Activated T-helper 2 cell treated with anti-CD3 and anti-CD28 coated beads, Interferon-gamma antibody, Interleukin-2, Interleukin-4, amounts not matched to agents 10 μg/mL and 5 μg/mL and 100 μg/mL, durations not matched to agents 14 hours and 24 hours and 36 hours (primary cell): ENCODE measurements at places on chromosomes 12 and 14. TPM values are rescaled to one million over a fixed set of nuclear protein-coding genes. Genes with fewer than 3 reads are reported as not detected.

The HRK gene
- not detected in 2 replicates for total RNA-seq

The HCAR2 gene
- 0.16 TPM in 2 replicates for total RNA-seq

DNA sequence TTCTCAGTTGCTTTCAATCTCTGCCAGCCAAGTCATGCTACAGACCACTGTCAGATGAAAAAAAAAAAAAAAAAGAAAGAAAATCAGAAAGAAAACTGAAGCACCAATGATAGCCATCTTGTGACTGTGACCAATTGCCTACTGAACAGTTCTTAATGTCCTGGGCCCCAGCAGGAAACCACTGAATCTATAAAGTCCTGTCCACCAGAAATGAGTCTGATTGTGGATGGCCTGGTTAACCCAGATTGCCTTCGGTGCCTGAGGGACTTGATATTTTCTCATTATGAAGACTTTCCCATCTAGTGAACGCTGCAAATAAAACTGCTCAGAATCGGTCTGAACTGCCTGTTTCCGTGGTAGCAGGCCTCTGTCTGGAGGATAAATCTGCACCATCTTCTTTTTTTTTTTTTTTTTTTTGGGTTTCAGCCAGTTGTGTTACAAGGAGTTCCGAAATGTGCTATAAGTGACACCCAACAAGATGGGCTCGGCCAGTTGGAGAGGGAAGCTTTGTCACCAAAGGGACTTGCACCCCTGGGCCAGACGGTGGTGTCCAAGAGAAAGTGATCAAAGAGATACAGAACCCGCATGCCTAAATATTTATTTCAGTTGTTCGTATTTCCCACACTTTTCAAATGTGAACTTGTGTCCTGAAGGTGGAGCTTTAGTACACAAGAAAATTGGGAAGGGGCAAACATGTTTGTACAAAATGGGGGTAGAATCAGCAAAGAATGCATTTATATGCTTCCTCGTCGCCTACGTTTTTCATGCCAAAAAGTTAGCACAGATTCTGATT lies 3.0 kb upstream of the PLXNC1 start:
- H3K27me3 ChIP-seq, result peaks cover 35% of the 10 kb centered on the region
- H3K4me3 ChIP-seq, result no peak overlapping the region
- no peak overlapping the region for H3K27ac ChIP-seq
- no peaks in the 10 kb centered on the region for H3K36me3 ChIP-seq
- DNase-seq, result no peak

- no peak for DNase-seq
- peaks cover 77% of the 10 kb centered on the region for H3K36me3 ChIP-seq
- H3K27ac ChIP-seq, result peak overlapping the region; percentile 95
- H3K4me3 ChIP-seq, result peak overlapping the region; percentile 64
- H3K4me1 ChIP-seq, result peaks cover 88% of the 10 kb centered on the region
These were observed 10.9 kb downstream of the EVL start for GRCh38 chr14:100076133-100076532.

DNA sequence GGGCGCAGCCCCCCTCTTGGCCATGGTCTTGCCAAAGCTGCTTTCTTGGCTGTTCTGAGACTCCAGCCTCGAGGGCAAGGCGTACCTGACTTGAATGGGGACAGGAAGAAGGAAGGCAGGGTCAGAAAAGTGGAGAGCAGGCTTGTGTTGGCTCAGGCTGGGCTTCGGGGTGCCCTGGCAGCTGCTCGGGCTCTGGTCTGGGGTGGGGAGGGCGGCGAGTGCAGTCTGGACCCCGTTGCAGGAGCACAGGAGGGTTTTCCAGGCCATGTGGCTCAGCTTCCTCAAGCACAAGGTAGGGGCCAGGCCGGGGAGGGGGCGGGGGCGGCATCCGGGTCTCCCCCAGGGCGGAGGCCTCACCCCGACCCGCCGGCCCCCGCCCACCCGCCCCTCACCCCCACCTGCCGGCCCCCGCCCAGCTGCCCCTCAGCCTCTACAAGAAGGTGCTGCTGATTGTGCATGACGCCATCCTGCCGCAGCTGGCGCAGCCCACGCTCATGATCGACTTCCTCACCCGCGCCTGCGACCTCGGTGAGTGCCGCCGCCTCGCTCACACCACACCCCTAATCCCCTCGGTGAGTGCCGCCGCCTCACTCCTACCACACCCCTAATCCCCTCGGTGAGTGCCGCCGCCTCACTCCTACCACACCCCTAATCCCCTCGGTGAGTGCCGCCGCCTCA lies 4.2 kb downstream of the NOC4L start:
- H3K27ac ChIP-seq, result no peak overlapping the region
- peaks cover 13% of the 10 kb centered on the region for H3K4me1 ChIP-seq
- H3K36me3 ChIP-seq, result peaks cover 14% of the 10 kb centered on the region
- no peak overlapping the region for H3K4me3 ChIP-seq

The MYH7 gene
- 0.02 TPM in 1 of 2 replicates, not detected in the other for total RNA-seq

The PTGR2 gene
- 1.4 and 1.6 TPM in 2 replicates for total RNA-seq

The KRT85 gene
- not detected in 2 replicates for total RNA-seq

The PRKD1 gene
- not detected in 2 replicates for total RNA-seq

DNA sequence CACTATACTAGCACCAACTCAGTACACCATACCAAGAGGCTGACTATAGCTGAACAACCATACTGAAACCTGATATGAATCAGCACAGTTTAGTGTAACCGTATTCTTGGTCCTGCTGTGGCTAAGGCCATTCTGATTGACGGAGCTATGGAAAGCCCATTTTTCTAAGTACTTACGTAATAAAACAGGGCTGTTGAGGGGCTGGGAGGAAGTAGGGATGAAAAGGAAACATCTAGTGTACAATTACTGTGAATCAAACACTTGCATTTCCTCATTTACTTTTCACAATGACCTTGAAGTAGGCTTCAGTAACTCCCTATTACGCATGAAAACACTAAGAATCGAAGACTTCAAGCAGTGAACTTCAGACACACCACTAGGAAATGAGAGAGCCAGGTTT lies 198.2 kb downstream of the BTG1 start:
- peaks cover 11% of the 10 kb centered on the region for H3K4me1 ChIP-seq
- DNase-seq, result no peak
- H3K27ac ChIP-seq, result no peak overlapping the region
- H3K27me3 ChIP-seq, result no peaks in the 10 kb centered on the region

The KLRG1 gene
- 0.85 and 1.2 TPM in 2 replicates for total RNA-seq

- peaks cover 4% of the 10 kb centered on the region for H3K4me1 ChIP-seq
- no peaks in the 10 kb centered on the region for H3K36me3 ChIP-seq
- DNase-seq, result no peak
- H3K4me3 ChIP-seq, result no peak overlapping the region
These were observed 25.9 kb downstream of the EPS8 start for GRCh38 chr12:15763328-15763727.

GRCh38 chr12:57430112-57430930 lies 522 bp downstream of the R3HDM2 start:
- H3K27me3 ChIP-seq, result no peaks in the 10 kb centered on the region
- H3K27ac ChIP-seq, result peak overlapping the region; percentile 97
- DNase-seq, result peak; percentile 46
- H3K4me1 ChIP-seq, result peaks cover 28% of the 10 kb centered on the region

GRCh38 chr14:94203473-94204210 lies 29.5 kb downstream of the PPP4R4 start:
- H3K4me1 ChIP-seq, result no peaks in the 10 kb centered on the region
- H3K4me3 ChIP-seq, result no peak overlapping the region
- no peak overlapping the region for H3K27ac ChIP-seq
- H3K36me3 ChIP-seq, result no peaks in the 10 kb centered on the region
- H3K27me3 ChIP-seq, result peaks cover 33% of the 10 kb centered on the region
- DNase-seq, result no peak

The SLC39A2 gene
- total RNA-seq, result 0.18 and 0.30 TPM in 2 replicates

The LRP1 gene
- 1.8 and 2.1 TPM in 2 replicates for total RNA-seq

The CACNA2D4 gene
- total RNA-seq, result 6.2 and 10.0 TPM in 2 replicates

GRCh38 chr14:60736494-60736893 lies 1.9 kb downstream of the MNAT1 start:
- H3K4me1 ChIP-seq, result peaks cover 26% of the 10 kb centered on the region
- H3K36me3 ChIP-seq, result peaks cover 6% of the 10 kb centered on the region
- no peak overlapping the region for H3K4me3 ChIP-seq

DNA sequence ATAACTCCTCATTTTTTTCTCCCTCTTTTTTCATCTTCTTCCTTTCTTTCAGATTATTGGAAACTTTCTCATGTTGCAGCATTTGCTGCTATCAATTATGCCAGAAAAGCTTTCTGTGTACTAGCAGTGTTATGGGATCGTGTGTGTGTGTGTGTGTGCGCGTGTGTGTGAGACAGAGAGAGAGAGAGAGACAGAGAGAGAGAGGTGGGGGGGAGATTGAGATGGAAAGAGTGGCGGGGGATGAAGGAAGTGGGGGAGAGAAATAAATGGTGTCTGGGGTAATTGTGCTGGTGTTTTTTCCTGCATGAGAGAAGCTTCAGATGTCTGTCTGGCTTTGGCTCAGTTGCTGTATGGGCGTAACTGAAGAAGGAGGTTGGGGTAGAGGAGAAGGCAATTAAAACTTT lies 268.9 kb downstream of the RAD51B start:
- no peak overlapping the region for H3K4me3 ChIP-seq
- no peaks in the 10 kb centered on the region for H3K36me3 ChIP-seq
- H3K27ac ChIP-seq, result no peak overlapping the region
- H3K27me3 ChIP-seq, result no peaks in the 10 kb centered on the region

- no peak for DNase-seq
These were observed 3.1 kb upstream of the RIC8B start for GRCh38 chr12:106771425-106771824.

- no peak overlapping the region for H3K27ac ChIP-seq
- H3K4me1 ChIP-seq, result peaks cover 9% of the 10 kb centered on the region
These were observed 23.5 kb upstream of the DYRK2 start for GRCh38 chr12:67625004-67625403.

DNA sequence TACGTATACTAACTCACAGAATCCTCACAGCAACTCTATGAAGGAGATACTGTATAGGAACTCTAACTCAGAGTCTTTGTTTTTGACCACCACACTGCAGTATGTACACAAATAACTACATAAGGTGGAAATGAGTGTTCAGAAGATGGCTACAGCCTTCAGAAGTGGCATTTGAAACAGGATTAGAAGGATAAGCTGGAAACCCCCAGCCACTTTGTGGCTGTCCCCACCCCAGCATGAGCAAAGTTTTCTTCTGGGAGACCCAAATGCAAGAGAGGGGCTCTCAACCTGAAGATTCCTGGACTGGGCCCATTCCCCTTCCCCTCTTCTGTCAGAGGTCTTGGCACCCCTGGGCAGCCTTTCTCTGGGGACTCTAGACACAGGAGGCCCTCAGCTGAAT lies 43.2 kb upstream of the PNMA1 start:
- peaks cover 18% of the 10 kb centered on the region for H3K36me3 ChIP-seq
- H3K4me3 ChIP-seq, result peak overlapping the region; percentile 91
- no peaks in the 10 kb centered on the region for H3K27me3 ChIP-seq
- DNase-seq, result no peak
- peak overlapping the region; percentile 75 for H3K27ac ChIP-seq

- peaks cover 63% of the 10 kb centered on the region for H3K36me3 ChIP-seq
- peak overlapping the region; percentile 3 for H3K27ac ChIP-seq
- DNase-seq, result no peak
- peaks cover 33% of the 10 kb centered on the region for H3K4me1 ChIP-seq
These were observed 20.3 kb downstream of the HVCN1 start for GRCh38 chr12:110668480-110669192.

DNA sequence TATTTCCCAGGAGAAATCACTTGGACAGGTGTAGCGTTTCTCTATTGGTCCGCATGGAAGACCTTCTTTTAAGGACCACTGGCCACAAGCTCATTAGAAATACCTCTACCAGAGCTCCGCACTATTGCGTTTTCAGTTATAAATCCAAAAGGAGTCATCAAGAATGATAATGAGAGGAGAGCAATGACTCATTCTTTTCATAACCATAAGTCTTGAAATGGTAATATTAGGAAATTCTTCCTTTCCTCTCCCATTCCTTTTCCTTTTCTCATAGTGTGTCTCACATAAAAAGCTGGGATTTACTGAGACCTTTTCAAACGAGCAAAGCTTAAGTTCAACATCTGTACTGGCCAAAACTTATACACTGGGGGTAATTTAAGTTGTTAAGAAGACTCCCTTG lies 215.7 kb downstream of the CPNE8 start:
- DNase-seq, result no peak
- no peak overlapping the region for H3K27ac ChIP-seq
- H3K36me3 ChIP-seq, result no peaks in the 10 kb centered on the region
- no peaks in the 10 kb centered on the region for H3K27me3 ChIP-seq
- no peak overlapping the region for H3K4me3 ChIP-seq

The CIT gene
- 52.6 and 53.5 TPM in 2 replicates for total RNA-seq

The TMEM119 gene
- not detected in 2 replicates for total RNA-seq

The CFAP251 gene
- total RNA-seq, result 0.80 and 0.82 TPM in 2 replicates

The KRT1 gene
- total RNA-seq, result 3.0 and 3.4 TPM in 2 replicates

The RNFT2 gene
- 11.0 and 14.4 TPM in 2 replicates for total RNA-seq

The GYS2 gene
- total RNA-seq, result 0.07 and 0.14 TPM in 2 replicates

- no peak for DNase-seq
- no peak overlapping the region for H3K4me3 ChIP-seq
- no peaks in the 10 kb centered on the region for H3K27me3 ChIP-seq
- no peaks in the 10 kb centered on the region for H3K4me1 ChIP-seq
- no peaks in the 10 kb centered on the region for H3K36me3 ChIP-seq
These were observed 45.5 kb upstream of the FZD10 start for GRCh38 chr12:130116791-130117190.

GRCh38 chr12:97168804-97169203 lies 261.7 kb downstream of the NEDD1 start:
- no peaks in the 10 kb centered on the region for H3K27me3 ChIP-seq
- H3K27ac ChIP-seq, result no peak overlapping the region
- H3K4me1 ChIP-seq, result no peaks in the 10 kb centered on the region
- no peak for DNase-seq
- H3K4me3 ChIP-seq, result no peak overlapping the region

GRCh38 chr12:77777274-77777673 lies 53.4 kb upstream of the NAV3 start:
- H3K36me3 ChIP-seq, result no peaks in the 10 kb centered on the region
- no peak for DNase-seq
- H3K27me3 ChIP-seq, result no peaks in the 10 kb centered on the region
- no peaks in the 10 kb centered on the region for H3K4me1 ChIP-seq

The RAB2B gene
- total RNA-seq, result 27.4 and 30.5 TPM in 2 replicates

DNA sequence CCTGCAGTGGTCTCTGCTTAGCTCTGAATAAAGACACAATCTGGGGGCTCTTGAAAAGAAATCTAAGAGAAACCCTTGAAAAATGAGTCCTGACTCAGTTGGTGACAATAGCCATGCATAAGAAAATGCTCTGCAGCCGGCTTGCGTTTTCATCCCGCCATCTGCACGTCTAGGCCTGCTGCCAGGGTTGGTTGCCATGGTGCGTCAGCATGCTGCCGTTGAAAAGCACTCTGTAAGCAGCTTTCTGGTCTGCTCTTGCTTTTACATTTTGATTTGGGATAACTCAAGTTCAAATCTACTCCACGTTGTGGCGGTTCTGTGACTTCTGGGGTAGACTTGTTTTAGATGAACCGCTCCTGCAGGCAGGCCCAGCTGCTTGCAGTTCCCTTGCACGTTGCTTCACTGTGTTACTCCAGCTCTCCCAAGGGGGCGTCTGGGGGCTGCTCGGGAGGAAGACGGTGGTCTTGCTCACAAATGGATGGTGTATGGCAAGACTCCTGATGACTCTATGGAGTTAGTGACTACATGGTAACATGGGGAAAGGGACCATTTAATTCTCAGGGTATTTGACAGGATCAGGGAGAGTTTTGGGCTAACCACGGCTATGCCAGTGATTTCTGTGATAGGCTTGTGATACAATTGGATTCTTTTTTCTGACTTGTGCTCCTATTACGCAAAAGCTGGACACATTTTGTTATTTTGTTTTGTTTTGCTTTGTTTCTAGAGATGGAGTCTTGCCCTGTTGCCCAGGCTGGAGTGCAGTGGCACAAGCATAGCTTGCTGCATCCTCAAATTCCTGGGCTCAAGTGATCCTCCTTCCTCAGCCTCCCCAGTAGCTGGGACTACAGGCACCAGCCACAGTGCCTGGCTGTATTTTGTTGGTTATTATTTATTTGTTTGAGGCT lies 15.8 kb downstream of the WNT5B start:
- H3K27ac ChIP-seq, result no peak overlapping the region
- H3K4me3 ChIP-seq, result no peak overlapping the region
- DNase-seq, result no peak
- peaks cover 23% of the 10 kb centered on the region for H3K27me3 ChIP-seq
- H3K4me1 ChIP-seq, result peaks cover 7% of the 10 kb centered on the region

The APAF1 gene
- 28.3 and 31.2 TPM in 2 replicates for total RNA-seq
